ENCODE measurements at places on chromosomes 12 and 14. TPM values are rescaled to one million over a fixed set of nuclear protein-coding genes. Genes with fewer than 3 reads are reported as not detected.
A peak's percentile ranks its signal among the peaks of the same experiment; 100 is the strongest.

GRCh38 chr12:4292341-4293073, 18.9 kb downstream of the CCND2 start:
- no peak for DNase-seq

Gene PRB2
- not detected for total RNA-seq

- DNase-seq = no peak
Measured at GRCh38 chr14:80567905-80568536, 356.7 kb upstream of the DIO2 start.

Gene GDF3
- not detected for total RNA-seq

Gene ANKRD52
- total RNA-seq = 31.3 TPM

Gene SRGAP1
- 2.3 TPM for total RNA-seq

GRCh38 chr12:5905757-5906156, 39.3 kb downstream of the ANO2 start:
- no peak for DNase-seq

GRCh38 chr12:101761350-101761749, 22.1 kb upstream of the SYCP3 start:
- no peak for DNase-seq

GRCh38 chr12:5783289-5783920, 161.7 kb downstream of the ANO2 start:
- no peak for DNase-seq

Gene AMIGO2
- total RNA-seq = 13.1 TPM

DNA sequence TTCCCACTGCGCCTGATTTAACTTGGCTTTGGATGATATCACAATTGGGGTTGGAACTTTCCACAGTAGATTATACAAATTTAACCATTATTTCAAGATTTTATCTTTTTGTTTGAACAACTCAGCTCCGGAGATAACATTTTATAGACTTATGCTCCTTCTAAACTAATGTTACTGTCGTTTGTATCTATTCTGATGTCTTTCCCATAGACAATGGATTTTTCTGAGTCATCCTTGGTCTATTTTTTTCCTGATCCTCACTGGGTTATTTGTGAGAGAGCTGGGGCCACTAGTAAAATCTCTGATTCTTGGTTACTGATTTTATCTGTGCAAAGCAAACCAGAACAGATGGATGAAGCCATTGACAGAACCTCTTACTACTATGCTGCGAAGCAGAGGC, 175.1 kb downstream of the SLC38A4 start:
- DNase-seq = no peak

Gene PLEKHH1
- 0.05 TPM for total RNA-seq

- no peak for DNase-seq
Measured at GRCh38 chr12:107360033-107360432, 266.7 kb upstream of the CRY1 start.

GRCh38 chr12:52629281-52630007, 11.1 kb upstream of the KRT73 start:
- DNase-seq = no peak

Gene RILPL2
- 1.7 TPM for total RNA-seq

- DNase-seq = peak; percentile 84
Measured at GRCh38 chr12:49187184-49187583, 1.7 kb downstream of the TUBA1A start.

DNA sequence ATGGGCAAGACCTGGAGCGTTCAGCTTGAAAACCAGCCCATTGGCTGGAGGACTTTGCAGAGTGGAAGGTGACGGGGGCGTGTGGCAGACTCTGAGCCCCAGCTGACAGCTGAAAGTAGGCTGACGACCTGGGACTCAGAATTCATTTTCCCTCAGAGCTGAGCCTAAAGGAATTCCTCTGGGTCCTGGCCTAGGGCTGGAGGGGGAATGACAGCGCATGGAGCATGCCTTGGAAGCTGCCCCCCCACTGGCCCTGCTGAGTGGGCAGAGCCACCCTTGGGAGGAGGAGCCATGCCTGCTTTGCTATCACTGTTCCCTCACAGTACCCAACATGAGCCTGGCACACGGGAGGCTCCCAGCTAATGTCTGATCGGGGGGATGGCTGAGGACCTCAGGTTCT, 25.4 kb upstream of the SMOC1 start:
- peak; percentile 12 for DNase-seq

DNA sequence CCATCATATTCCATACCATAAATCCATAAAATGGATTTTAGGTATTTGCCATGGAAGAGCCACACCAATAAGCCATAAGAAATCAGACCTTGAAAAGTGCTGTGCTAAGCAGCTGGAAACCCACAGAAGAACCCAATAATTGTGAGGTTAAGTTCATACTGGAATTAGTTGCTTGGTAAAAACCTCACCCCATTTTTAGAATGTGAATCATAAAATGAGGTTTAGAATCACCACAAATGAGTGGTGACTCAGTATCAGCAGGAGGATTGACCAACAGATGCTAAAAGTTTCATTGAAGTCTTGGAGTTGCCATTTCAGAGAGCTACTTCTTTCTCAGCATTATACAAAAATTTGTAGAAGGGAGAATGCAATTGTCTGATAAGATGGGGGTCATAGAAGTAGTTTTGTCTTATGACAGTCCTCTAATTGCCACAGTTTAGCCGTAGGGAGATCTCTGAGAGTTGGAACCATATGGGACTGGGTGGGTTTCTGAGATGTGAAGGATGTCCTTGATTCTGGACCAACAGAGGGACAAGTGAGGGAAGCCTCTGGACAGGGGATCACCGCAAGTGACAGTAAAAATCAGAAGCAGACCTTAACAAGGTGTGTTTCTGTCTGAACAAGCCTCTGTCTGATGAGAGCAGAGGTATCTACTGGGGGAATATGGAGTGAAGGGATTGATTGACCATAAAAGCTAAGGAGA, 1.4 kb upstream of the STON2 start:
- peak; percentile 98 for DNase-seq

- DNase-seq = no peak
Measured at GRCh38 chr12:130860311-130860710, 11.6 kb upstream of the RAN start.

Gene GPR137C
- total RNA-seq = 1.6 TPM

DNA sequence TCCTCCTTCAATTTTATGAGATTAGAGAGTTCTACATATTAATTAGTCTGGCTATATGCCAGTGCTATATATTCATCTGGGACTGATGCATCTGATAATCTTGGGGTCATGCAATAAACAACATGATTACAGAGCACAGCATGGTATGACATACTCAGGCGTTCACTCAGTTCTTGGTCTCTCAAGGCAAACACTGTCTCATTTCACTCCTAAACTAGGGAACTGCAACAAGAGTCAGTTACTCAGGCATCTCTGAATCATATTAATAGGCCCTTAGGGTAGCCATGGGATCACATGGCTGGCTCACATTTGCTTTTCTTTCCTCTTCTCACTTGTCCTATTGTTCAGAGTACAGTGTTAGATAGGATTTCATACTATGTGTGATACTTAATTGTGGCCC, 91.8 kb upstream of the TMEM260 start:
- DNase-seq = peak; percentile 27

DNA sequence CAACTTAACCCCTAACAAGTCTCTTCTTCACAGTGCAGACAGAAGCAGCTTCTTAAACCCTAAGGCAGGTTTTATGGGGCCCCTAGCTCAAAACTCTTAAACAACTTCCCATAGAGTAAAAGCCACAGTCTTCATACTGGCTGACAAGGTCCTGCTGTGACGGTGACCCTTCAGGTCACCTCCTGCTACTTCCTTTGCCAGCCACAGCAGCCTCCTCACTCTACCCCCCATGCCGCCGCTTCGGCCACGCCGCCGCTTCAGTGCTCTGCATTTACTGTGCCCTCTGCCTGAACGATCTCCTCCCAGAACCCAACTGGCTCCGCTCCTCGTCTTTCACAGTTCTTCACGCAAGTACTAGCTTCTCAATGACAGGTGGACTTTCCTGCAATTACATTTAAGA, 45.5 kb downstream of the ACADS start:
- no peak for DNase-seq

DNA sequence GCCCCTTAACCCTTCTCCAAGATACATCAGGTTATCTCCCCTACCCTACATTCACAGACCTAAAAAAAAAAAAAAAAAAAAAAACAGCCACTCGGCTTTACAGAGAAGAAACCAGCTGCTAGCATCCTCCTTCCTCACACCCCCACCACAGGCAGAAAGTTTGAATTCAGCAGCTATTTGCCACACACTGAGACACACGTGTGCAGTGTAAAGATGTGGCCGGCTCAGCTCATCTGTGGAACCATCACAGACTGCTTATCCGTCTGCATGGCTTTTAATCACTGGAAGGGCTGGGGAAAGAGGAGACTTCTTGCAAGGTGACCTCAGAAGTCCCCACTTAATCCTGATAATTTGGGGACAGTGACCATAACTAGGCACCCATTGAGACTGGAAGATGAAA, 50.0 kb downstream of the VWF start:
- no peak for DNase-seq

DNA sequence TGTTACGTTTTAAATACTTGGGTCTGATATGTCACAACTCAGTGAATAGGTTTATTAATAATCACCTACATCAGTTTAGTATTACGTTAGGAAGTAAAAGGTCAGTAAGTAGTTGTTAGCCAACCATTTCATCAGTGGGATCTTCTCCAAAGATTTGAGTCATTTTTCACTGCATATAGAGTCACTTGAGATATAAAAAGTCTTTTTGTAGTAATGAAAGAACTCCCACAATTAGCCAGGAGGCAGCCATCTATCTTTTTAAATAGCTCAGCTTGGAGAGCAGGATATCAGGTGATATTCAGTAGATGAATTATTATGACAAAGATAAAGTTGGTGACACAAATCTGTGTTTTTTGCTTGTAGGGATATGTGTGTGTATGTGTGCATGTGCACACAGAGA, 309.3 kb downstream of the PDZRN4 start:
- no peak for DNase-seq

- peak; percentile 72 for DNase-seq
Measured at GRCh38 chr12:124637581-124637981, 70.2 kb upstream of the NCOR2 start.

Gene SLC17A8
- total RNA-seq = not detected

- DNase-seq = no peak
Measured at GRCh38 chr12:57516617-57517153, 3.6 kb downstream of the DDIT3 start.

DNA sequence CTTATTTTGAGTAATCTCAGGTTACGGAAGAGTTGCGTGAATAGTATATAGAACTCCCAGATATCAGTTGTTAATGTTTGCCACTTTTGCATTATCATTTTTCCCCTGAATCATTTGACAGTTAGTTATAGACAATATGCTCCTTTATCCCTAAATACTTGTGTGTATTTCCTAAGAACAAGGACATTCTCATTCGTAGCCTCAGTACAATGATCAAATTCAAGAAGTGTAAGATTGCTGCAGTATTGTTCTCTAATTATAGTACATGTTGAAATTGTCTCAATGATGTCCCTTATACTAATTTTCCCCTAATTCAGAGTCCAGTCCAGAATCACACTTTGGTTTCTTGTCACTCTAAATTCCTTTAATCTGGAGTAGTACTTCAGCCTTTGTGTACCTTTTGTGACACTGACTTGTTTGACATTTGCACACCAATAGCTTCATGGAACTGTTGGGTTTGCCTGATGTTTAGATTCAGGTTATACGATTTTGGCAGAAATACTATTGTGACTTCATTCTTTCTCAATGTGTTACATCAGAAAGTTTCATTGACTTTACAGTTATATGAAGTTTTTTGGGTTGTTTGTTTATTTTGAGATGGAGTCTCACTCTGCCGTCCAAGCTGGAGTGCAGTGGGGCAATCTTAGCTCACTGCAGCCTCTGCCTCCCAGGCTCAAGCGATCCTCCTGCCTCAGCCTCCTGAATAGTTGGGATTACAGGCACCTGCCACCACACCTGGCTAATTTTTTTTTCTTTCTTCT, 13.1 kb downstream of the DYNC1H1 start:
- DNase-seq = no peak

DNA sequence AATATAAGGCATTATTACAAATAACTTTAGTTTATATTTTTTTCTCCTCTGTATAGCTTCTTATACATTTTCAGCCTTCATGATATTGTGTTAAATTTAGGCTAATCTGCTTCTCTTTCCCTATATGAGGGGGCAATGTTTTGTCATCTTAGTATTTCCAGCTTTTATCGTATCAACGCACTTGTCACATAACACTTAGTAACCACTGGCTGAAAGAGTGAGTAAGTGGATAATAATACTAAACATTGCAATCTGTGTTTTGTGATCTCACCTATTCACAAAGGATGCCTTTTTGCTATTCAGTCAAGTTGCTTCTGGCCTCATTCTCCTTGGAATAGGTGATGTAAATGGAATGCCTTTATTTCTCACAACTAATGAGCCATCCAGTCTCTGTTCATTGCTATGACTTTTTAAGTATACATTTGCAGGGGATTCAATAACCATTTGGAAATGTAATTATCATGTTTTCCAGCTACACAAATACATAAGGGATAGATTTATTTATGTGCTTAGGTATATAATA, 260.9 kb downstream of the BMP4 start:
- no peak for DNase-seq

DNA sequence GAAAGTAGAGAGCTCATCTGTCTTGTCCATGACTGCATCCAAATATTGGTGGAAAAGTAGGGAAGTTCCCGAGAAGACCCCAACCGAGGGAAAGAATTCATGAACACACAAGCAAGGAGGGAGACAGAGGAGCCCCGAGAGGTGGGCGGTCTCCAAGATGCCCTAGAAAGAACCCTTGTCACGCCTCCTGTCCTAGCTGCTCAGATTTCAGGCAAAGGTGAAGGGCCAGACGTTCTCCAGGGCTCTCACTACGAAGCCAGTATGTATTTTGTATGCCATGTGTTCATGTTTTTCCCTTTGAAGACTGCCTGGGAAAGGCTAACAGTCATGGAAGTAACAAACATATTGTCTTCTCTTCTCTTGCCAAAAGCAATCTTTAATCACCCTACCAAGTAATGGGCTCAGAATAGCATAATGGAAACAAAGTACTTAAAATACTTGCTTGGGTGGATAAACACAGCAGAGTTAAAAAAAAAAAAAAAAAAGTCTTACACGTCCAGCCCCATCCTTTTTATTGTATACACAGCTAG, 99.2 kb upstream of the TBX3 start:
- no peak for DNase-seq

Gene ASIC1
- 8.2 TPM for total RNA-seq

DNA sequence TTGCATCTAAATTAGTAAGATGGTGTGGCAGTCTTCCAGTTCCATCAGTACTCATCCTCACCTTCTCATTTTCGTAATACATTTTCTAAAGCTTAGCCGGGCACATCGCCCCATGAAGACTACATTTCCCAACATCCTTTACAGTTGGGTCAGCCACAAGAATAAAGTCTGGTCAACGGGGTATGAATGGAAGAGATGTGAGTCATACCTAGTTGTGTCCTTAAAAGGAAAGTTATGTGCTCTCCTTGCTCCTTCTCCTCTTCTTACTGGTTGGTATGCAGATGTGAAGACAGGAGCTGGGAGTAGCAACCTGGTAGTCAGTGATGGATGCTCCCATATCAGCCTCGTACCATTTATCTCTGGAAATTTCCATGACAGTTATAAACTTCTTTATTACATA, 35.9 kb upstream of the EGLN3 start:
- DNase-seq = peak; percentile 83

Data from myocyte (in vitro differentiated cells).